ENCODE measurements at places on chromosomes 7 and 10.
A peak's percentile ranks its signal among the peaks of the same experiment; 100 is the strongest.

GRCh38 chr10:5550621-5551530 is 26.1 kb downstream of the CALML3 start:
- no peak for DNase-seq

DNA sequence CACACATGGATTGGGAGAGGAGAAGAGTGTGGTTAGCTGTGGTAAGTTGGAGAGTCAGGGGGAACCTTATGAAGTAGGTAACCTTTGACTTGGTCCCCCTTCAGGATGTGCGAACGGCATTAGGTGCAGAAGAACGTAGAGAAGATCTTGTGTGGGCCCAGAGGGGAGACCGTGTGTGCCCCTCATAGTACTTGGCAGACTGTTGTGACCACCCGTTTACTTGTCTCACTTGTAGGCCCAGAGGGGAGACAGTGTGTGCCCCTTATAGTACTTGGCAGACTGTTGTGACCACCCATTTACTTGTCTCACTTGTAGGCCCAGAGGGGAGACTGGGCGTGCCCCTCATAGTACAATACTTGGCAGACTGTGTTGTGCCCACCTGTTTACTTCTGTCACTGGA is 2.6 kb downstream of the GTPBP4 start:
- no peak for DNase-seq

DNA sequence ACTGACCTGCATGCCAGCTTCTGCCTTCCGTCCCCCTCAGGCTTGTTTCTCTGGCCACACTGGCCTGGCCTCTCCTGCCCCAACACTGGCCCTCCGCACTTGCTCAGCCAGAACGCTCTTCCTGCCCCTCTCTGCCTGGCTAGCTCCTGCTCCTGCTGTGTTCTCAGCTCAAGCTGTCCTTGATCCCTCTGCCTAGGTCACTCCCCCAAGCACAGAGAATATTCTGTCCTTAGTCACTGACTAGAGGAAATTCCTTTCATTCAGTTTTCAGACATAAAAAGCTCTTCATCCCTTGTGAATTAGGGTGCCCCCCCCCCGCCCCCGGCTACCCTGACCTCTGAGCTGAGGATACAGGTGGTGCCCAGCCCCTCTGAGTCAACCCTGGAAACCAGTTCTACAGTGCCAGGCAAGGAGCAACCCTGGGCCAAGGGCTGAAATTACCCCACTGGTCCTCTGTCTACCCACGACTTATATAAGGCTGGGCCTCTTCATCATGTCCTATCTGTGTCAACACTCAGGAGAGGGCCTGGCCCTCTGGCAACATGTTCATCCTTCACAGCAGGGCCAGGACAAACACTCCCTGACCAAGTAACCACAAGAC is 6.6 kb upstream of the SGPL1 start:
- no peak for DNase-seq

DNA sequence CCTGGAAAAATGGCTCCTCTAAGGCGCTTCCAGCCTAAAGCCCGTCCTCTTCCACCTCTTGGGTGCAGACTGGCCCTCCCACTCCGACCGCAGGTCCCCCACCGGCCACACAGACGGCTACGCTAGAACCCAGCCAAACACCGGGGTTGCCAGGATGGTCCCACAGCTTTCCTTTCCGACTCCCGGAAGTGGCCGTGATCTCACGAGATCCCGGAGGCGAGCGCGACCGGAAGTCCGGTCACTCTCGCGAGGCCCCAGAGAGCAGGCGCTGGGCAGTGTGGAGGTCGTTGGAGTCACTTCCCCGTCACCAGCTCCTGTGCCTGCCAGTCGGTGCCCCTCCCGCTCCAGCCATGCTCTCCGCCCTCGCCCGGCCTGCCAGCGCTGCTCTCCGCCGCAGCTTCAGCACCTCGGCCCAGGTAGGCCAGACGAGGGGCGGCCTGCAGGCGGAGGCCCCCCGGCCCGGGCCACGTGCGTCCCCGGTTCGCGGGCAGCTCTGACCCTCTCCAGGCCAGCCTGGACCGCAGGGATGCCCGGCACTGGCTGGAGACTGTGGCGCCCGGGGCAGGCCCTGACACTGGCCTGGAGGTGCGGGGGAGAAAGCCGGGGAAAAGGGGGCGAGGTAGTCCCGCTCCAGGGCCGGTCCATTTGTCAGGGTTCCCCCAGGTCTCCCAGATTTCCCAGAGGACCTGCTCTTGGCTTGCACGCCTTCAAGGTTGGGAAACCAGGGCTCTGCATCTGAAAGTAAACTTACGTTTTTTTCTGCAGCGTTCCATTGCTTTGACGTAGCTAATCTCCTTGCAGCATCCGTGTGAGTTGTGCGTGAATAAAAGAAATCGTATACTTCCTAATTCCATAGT is at the start of the genes MDH2 and STYXL1:
TSS of gene MDH2 (plus strand) at position 296 of the 857 bp plus-strand sequence. CDS start at position 351, 55 bp downstream.
TSS of gene STYXL1 (minus strand) at position 190 of the 857 bp plus-strand sequence. CDS start 17,477 bp downstream, outside the sequence.
- DNase-seq, result peak; percentile 72

DNA sequence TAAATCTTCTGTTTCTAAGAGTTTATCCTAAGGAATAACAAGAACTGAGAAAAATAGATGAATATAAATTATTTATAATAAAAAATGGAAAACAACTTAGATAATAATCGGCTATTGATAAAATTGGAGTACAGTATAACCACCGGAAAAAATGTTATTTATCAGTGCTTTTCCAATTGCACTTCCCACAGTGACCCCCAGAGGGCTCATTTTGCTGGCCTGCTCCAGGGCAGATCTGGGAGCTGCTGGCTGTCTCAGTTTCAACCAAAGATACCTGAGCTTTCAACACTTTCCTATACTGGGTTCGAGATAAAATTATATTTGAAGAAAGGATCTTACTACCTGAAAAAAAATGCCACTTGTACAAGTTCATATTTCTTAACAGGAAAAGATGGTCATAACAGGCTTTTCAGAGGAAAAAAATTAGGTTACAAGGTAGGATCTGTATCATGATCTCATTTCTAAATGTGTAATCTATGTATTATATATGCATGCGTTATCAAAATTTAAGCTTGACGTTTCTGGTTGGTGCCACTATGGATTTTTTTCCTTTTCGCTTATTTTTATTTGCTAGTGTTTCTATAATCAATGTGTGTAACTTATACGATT is 165.7 kb downstream of the NPSR1 start:
- peak; percentile 49 for DNase-seq

GRCh38 chr10:116450861-116451260 is 23.2 kb downstream of the PNLIPRP3 start:
- no peak for DNase-seq

- DNase-seq, result no peak
Measured at GRCh38 chr10:86003201-86003621, 363.4 kb downstream of the GRID1 start.

- no peak for DNase-seq
Measured at GRCh38 chr7:1407892-1408291, 51.4 kb downstream of the MICALL2 start.

GRCh38 chr10:6174201-6174874 is 28.4 kb upstream of the PFKFB3 start:
- DNase-seq, result no peak

DNA sequence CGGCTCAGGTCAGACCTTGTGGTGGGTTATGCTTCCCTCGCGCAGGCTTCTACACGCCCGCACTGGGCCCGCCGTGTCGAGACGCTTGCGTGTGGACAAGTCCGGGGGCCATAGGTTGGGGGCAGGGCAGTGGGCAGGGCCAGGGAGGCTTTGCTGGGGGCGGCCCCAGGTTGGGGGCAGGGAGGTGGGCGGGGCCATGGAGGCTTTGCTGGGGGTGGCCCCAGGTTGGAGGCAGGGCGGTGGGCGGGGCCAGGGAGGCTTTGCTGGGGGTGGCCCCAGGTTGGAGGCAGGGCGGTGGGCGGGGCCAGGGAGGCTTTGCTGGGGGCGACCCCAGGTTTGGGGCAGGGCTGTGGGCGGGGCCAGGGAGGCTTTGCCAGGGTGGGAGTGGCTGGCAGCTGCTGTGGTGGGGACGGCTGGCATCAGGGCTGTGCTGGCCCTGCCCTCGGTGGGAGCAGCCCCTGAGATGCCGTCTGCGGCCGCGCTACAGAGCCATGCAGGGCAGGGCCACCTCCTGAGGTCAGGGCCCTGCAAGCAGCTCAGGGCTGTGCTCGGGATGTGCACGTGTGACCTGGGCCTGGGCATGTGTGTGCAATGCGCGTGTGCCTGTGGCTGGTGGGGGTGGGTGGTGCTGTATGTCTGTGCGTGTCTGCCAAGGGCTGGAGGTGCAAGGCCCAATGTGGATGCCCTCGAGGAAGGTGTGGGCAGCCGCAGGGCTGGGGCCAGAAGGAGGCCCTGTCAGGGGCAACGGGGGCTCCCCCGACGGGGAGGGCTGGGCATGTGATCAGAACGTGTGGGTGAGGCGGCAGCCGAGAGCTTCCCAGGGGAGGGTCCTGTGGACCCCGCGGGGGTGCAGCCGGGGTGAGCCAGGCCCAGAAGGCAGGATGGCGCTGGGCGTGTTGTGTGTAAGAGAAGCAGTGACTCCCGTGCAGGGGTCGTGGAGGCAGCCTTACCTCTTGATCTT is 72.5 kb upstream of the NKX6-2 start:
- no peak for DNase-seq
